Dorsolateral prefrontal cortex (tissue), 122 donors: ENCODE measurements at places on chromosomes 7 and 10. TPM values are rescaled to one million over a fixed set of nuclear protein-coding genes. Genes with fewer than 3 reads are reported as not detected.

Gene CHST15
- 44.4 TPM for total RNA-seq

Gene IFIT3
- total RNA-seq = 16.3 TPM

Gene DGKI
- total RNA-seq = 121 TPM

Gene FFAR4
- total RNA-seq = 3.4 TPM

Gene DYDC2
- 1.4 TPM for total RNA-seq

Gene TPK1
- 17.5 TPM for total RNA-seq

Gene COL1A2
- 6.7 TPM for total RNA-seq

Gene TMEM178B
- total RNA-seq = 55.0 TPM

Gene ACTR3C
- 6.8 TPM for total RNA-seq

Gene TRIM73
- total RNA-seq = 18.1 TPM

Gene PRPS1L1
- not detected for total RNA-seq

Gene PON3
- 4.1 TPM for total RNA-seq

Gene ZC3HAV1
- total RNA-seq = 13.5 TPM

Gene BBS9
- 38.8 TPM for total RNA-seq

Gene CCDC136
- 113 TPM for total RNA-seq

Gene TNS3
- 64.9 TPM for total RNA-seq

Gene INSYN2A
- total RNA-seq = 2.6 TPM

Gene WDFY4
- total RNA-seq = 2.9 TPM

Gene SPDYE5
- not detected for total RNA-seq

Gene GIMAP4
- 14.7 TPM for total RNA-seq

Gene MOGAT3
- total RNA-seq = not detected

Gene TSPAN15
- total RNA-seq = 36.6 TPM

Gene TWIST1
- total RNA-seq = 2.3 TPM

Gene RARRES2
- 14.1 TPM for total RNA-seq
